ENCODE measurements at places on chromosomes 4 and X.

DNA sequence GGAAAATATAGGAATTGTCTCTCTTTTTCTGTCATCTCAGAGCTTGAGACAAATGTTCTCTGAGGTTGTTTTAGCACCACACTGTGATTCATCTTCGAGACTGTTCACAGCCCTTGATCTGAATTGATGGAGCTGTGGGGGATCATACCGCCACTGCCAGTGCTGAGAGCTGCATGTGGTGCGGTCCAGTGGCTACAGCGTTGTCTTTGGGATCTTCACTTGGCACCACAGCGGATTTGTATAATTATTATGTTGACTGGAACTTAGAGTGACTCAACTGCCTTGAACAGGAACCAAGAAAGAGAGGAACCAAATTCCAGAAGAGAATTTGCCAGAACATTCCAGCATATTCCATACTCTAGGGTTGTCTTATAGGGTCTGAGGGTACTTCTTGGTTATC, 29.1 kb downstream of the TBL1X start:
- DNase-seq, result no peak

GRCh38 chr4:11471618-11472017, 42.9 kb upstream of the HS3ST1 start:
- no peak for DNase-seq

DNA sequence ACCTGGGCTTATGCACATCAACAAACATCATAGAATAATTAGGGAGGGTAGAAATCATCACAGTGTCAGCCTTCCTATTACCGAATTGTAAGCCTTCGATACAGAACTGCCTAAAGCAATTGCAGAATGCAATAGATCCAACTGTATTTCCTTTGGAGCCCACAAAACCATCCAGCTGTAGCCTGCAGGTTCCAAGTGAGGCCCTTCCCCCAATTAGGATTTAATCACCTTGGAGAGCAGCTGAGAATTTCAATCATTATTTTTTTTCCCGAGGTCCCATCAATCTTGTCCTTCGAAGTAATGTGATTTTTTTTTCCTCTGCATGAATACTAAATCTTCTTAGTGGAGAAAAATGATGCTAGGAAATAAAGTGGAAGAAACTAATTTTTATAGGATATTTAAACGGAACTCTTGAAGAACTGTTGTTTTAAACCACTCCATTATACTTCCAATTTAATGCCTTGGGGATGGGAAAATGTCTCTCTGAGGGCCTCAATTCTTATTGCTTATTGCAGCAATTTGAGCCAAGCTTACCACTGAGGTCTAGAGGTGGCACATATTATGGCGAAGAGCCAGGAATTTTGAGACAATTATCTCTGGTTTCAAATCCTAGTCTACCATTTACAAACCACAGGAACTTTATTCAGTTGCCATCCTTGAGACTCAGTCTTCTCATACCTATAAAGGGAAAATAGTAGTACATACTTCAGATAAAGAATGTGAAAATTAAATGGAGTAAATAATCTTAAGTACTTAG, 953.4 kb upstream of the IGFBP7 start:
- no peak for DNase-seq

GRCh38 chrX:52138830-52139544, 45.7 kb upstream of the MAGED4 start:
- DNase-seq, result no peak

DNA sequence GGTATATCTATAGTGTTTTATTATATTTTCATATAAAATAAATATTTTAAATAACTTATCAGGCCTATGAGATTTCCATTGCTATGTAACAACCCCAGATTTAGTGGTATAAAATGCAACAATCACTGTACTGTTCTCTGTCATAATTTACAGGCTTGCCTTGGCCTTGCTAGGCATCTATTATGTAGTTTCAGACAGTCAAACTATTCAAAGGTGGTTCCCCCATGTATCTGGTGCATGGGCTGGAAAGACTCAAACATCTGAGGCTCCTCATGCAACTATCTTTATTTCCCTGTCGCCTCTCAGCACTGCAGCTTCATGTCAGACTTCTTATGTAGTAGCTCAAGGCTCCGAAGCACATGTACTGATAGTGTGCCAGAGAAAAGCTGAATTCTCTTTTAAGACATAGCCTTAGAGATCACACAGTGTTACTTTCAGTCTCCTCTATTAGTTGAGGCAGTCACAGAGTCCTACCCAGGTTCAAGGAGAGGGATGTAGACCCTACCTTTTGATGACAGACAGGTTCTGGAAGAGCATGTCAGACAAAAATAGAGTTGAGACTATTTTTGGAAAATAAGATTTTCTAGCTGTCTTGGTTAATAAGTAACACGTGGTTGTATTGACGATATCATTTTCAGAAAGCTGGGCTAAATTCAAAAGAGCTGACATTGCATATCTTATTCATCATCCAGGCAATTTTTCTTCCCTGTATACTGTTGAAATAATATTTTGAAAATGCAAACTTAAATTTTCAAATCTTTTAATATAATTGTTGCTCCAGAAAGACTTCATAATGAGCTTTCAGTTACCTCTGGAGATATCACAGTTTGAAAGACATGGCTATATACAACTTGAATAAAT, 19.4 kb downstream of the MTTP start:
- no peak for DNase-seq

GRCh38 chrX:40912576-40912975, 172.7 kb upstream of the USP9X start:
- DNase-seq, result no peak

GRCh38 chr4:133996431-133997121, 205.0 kb downstream of the PABPC4L start:
- DNase-seq, result no peak

- no peak for DNase-seq
These were observed 8.5 kb upstream of the LHFPL1 start for GRCh38 chrX:112688242-112688641.
